ENCODE measurements at places on chromosomes 11 and 22. TPM values are rescaled to one million over a fixed set of nuclear protein-coding genes. Genes with fewer than 3 reads are reported as not detected.
A peak's percentile ranks its signal among the peaks of the same experiment; 100 is the strongest.

- DNase-seq, result no peak
Measured at GRCh38 chr11:113977701-113978100, 2.8 kb downstream of the HTR3A start.

Gene OR8G5
- not detected for total RNA-seq

DNA sequence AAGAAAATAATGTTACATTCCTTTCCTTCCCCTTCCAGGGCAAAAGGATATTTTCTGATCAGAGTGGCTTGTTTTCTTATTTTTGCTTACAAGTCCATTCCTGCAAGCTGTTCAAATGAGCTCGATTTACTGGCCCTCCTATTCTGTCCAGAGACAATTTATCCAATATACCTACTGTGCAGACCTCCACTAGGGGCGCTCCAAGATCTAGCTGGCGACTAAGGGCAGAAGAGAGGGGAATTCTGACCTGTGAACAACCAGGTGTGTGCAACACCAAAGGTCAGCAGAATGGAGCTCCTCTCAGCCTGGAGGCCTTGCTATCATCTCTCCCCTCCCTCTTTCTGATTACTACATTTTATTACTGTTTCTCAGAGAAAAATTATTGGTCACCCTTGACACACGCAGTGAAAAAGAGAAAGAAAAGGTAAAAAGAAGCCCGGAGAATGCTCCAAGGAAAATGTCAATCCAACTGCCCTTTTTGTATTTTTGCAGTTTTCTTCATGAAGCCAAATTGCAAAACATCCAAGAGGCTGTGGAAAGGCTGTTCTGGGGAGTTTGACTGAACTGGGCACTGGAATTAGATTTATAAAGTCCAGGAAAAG lies 3.2 kb downstream of the SEZ6L start:
- DNase-seq, result peak; percentile 30

DNA sequence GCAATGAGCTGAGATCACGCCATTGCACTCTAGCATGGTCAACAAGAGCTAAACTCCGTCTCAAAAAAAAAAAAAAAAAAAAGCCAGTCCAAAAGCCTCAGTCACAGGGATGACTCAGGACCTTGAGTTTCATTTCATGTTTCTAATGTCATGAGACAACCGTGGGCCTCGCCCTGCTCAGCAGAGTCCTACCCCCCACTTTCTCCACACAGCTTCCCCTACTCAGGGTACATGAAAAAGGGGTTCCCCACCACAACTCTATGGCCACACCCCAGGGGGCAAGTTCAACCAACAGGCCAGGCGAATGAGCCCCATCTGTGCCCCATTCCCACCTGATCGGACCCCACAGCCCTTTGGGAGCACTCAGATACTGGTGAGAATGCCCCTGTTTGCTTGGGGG lies 24.3 kb upstream of the ADA2 start:
- peak; percentile 19 for DNase-seq

Gene RTCB
- total RNA-seq, result 165 TPM

GRCh38 chr11:75323609-75324008 lies 27.9 kb downstream of the ARRB1 start:
- peak; percentile 27 for DNase-seq

- no peak for DNase-seq
Measured at GRCh38 chr22:42901790-42902508, 44.9 kb upstream of the ARFGAP3 start.

- DNase-seq, result no peak
Measured at GRCh38 chr11:92489826-92490399, 265.3 kb downstream of the FAT3 start.

Gene DNAJB7
- total RNA-seq, result not detected
